ENCODE measurements at places on chromosomes 4 and X. TPM values are rescaled to one million over a fixed set of nuclear protein-coding genes. Genes with fewer than 3 reads are reported as not detected.

GRCh38 chr4:150182794-150183193 is 104.5 kb downstream of the DCLK2 start:
- DNase-seq: no peak

GRCh38 chr4:15749001-15749400 is 29.1 kb upstream of the CD38 start:
- DNase-seq: no peak

The EMCN gene
- 136 TPM for polyA plus RNA-seq

The NDNF gene
- polyA plus RNA-seq: 84.9 TPM
